ENCODE measurements at places on chromosomes 5 and 9.

DNA sequence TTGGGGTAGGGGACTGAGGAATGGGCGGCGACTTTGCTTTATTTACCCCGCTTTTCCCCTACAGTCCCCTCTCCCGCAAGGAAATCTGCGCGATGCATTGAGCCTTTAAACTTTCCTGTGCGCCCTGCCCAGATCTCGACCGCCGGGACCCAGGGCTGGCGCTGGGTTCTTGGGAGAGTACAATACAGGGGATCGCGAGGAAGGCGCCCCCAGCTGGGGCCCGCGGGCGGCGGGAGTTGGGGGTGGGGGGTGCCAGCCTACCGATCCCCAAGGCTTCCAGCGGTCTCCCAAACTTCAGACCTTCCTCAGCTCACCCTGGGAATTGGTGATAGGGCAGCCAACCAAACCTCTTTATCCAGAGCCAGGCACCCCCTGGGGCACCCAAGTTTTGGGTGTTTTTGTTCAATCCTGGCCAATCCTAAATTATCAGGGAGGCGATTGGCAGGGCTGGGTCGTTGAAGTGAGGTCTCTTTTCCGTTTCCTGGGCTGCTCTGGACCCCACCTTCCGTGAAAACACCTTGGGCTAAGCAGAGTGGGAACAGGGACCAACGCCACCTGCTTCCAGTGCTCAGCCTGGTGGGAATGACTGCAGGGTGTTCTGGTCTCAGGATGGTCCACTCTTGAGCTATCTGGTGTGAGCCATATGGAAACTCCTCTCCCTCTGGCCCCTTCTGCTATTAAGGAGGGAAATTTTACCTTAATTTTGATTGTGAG, 51.4 kb upstream of the DAB2IP start:
- no peak for DNase-seq

DNA sequence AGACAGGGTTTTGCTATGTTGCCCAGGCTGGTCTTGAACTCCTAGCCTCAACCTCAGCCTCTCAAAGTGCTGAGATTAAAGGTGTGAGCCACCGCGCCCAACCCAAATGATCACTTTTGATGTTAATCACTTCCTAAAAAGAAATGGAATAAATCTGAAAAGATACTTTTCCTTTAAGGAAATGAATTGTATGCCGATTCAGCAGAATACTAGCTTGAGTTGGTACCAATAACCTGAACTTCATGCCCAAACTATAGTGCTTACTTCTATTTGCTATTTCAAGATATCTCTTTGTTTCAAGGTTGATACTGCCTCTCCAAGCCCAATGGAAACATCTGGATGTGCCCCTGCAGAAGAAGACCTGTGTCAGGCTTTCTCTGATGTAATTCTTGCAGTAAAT, 4.0 kb downstream of the CCNB1 start:
- DNase-seq: no peak

DNA sequence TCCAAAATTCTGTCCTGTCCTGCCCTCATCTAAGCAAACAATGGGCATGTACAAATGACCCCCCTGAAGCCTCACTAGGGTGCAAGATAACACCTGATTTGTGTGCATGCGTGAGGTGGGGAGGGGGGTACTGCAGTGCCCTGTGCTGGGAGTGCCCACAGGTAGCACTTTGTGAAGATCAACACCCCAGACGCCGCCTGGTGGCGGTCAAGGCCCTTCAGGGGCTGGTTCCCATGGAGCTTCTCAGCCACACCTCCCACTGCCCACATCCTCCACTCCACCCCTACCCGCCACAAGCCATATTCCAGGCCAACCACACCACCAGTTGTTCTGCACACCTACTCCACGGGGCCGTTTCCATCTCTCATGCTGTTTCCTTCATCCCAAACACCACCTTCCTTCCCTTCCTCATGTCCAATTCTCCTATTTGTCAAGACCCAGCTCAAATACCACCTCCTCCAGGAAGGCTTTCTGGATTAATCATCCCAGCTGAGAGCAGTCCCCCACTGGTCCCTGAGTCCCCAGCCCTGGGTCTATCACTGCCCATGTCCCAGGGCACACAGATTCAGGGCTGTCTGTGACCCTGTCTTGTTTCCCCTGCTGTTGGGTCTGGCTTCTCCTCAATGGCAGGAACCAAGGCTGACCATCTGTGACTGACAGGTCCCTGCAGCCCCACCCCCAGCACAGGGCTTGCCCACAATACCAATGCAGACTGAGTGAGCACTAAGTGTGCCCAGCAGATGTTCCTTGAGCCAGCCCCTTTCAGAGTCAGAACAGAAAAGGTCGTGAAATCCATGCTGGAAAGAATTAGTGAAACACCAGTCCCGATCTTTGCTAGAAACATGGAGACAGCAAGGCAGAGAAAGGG, 178.4 kb downstream of the PAX5 start:
- DNase-seq: no peak

DNA sequence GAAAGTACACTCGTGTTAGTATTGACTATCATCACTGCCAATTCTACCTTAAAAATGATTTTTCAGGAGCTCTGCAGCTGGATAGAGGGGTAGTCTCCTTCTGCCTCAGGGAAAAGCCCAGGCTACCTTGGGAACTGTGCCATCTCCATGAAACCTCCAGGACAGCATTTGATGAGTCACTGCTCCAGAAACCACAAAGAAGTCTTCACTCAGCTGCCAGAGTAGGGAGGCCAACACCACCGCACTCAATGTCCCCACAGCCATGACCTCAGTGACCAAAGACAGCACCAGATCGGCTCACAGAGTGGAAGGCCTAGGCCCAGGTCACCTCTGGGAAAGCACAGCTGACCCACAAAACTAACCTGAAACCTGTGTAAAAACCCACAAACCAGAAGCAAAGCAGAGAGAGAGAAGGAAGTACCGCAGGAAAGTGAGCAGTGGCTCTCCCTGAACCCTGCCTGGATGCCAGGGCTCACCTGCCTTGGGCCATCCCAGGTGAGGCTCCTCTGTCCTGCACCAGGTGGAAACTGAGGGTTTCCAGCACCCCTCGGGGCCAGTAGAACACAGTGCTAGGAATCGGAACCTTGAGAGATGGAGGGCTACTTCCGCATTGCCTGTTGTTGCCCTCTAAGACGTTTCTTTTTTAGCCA, 30.0 kb downstream of the S1PR3 start:
- no peak for DNase-seq

DNA sequence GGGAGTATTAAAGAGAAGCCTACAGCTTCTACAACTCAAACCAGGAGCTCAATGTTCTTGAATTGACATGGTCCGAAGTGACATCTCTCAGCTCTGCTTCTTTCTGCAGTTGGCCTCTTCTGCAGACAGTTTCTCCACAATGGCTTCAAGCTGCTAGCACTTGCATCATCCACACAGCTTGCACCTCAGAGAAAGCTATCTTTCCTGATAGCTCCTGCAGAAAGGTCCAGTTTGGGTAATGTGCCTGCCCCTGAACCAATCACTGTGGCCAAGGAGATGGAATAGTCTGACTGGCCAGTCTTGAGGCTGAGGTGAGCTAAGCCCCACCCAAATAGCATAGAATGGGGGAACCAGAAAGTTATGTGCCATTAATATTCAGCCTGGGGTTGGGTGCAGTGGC, 95.8 kb upstream of the ABCA1 start:
- no peak for DNase-seq

DNA sequence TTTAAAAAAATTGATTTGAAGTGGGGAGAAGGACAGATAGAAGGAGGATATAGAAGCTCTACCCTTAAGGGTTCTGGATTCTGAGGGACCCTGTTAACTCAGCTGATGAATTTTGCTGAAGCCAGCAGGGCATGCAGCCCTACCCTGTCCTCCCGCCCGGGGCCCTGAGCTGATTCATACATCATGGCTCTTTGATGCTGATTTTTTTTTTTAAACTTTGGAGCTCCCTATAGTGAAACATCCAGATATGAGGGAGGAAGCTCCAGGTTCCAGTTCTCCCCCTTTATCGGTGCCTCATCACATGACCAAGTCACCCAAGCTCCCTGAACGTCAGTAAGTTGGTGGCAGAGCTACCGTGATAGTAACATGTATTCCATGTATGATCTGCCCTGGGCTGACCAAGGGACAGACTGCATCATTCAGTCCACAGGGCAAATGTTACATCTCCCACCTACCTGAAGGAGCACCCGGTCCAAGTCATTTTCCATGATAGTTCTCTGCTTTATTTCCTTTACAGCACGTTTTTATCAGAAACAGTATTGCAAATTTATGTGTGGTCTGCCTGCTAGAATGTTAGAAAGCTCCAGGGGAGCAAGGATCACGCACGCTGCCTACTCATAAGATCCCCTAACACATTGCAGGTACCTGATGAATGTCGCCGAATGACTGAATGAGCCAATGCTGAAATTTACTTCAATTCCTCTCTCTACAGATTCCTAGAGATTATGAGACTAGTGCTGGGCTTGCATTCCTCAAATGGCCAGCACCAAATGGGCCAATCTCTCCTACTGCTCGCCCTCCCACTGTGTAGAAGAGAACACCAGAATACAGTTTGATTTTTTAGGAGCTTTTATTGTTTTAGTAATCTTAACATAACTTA, 25.9 kb downstream of the SPARC start:
- no peak for DNase-seq

- peak; percentile 34 for DNase-seq
Measured at GRCh38 chr9:77977210-77977611, 54.4 kb downstream of the GNAQ start.

DNA sequence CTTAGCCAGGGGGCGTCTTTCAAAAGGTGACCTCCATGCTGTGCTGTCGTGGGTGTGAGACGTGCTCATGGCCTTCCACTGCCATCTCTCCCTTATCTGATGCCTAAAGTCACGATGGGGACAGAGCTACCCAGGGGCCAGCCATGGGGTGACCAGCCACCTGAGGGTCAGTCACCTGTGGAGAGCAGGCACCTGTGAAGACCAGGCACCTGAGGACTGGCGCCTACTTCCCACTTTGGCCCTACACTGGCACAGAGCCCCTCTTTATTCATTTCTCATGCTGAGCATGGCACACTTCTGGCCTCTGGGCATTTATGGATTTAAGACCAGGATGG, 6.4 kb upstream of the EXOC3 start:
- no peak for DNase-seq

- no peak for DNase-seq
Measured at GRCh38 chr5:126680191-126680817, 79.6 kb downstream of the PHAX start.

GRCh38 chr9:72361217-72361616, 3.8 kb downstream of the ZFAND5 start:
- no peak for DNase-seq

DNA sequence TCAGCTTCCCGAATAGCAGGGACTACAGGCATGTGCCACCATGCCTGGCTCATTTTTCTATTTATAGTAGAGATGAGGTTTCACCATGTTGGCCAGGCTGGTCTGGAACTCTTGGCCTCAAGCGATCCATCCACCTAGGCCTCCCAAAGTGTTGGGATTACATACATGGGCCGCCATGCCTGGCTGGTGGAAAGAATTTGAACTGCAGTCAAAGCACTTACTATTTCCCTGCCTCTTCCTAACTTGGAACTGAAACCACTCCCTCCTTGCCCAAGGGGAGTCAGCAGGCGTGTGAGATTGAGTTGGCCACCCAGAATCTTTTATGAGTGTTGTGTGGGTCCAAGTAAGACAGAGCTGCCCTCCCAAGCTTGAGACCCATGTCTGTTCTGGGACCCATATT, 86.1 kb upstream of the PTPN3 start:
- no peak for DNase-seq

DNA sequence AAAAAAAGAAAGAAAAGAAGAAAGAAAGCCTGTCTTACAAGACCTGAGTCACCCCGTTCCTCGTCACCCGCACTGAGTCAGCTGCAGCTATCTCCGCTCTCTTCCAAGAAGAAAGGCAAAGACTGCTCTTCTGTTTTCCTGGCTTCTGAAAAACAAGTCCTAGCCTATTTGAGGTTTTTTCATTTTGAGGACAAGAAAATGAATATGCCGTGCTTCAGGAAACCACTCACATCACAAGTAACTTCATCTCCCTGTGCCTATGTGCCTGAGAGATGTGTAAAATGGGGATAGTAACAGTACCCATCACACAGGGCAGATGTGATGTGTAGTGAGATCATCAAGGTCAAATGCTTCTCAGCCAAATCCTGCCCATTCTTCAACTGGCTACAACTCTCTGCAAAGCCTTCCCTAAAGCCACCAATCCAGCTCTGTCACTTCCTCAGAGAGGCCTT, 78.4 kb downstream of the GLDC start:
- no peak for DNase-seq

DNA sequence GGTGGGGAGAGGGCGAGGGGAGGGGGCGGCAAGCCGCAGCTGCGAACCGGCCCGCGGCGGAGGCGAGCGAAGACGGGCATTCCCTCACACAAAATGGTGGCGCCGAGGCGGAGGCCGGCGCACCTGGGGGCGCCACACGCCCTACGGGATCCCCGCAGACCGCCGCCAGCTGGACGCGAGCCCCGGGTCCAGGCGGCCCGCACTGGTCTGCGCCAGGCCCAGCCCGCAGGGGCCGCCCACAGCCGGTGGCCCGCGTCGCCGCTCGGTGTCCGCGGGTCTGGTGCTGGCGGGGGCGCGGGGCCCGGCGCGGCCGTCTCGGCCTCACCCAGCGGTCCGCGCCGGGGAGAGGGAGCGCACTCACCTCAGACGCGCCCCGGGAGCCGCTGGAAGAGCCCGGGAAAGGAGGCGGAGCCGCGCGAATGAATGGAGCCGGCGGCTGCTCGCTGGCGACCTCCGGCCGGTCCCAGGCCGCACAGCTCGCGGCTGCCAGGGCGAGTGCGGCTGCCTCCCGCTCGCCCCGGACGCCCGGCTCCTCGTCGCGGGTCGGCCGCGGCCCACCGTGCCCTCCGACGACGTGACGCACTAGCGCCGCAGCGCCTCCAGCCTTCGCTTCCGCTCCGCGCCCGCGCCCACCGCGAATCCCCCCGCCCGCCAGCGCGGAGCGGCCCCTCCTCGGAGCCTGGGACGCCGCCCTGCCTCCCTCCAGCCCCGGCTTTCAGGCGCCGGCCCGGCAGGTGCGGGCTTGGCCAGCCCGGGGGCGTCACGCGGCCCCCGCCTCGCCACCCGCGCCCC, at the start of gene FAM169A:
TSS of gene FAM169A (minus strand) at position 584 of the 792 bp plus-strand sequence. CDS start 24,711 bp downstream, outside the sequence.
- DNase-seq: no peak

- DNase-seq: no peak
Measured at GRCh38 chr5:157549954-157550549, 25.5 kb downstream of the ADAM19 start.

- no peak for DNase-seq
Measured at GRCh38 chr9:123927625-123928532, 2.0 kb downstream of the DENND1A start.

DNA sequence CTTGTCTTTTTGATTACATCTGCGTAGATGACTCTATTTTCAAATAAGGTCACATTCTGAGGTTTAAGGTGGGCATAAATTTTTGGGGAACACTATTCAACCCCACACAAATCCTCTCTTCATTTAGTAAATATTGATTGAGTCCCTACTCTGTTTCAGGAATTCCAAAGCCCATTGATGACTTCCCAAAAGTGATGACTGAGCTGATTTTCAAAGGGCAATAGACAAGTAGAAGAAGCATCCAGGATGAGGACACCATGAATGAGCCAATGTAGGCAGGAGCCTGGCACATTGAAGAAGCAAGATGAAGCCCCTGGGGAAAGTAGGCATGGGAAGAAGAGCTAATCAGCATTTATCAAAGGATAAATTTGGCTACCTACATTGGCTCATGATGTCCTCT, 35.2 kb downstream of the OR1J1 start:
- DNase-seq: no peak

- no peak for DNase-seq
Measured at GRCh38 chr5:132497488-132497997, 7.0 kb upstream of the IRF1 start.

Data from stimulated activated CD8-positive, alpha-beta memory T cell treated with anti-CD3 and anti-CD28 coated beads, Interleukin-4, amount 100 ng/mL, for 1 hour (primary cell).